ENCODE measurements at places on chromosomes 16 and 17. TPM values are rescaled to one million over a fixed set of nuclear protein-coding genes. Genes with fewer than 3 reads are reported as not detected.
A peak's percentile ranks its signal among the peaks of the same experiment; 100 is the strongest.

Gene KCNG4
- polyA plus RNA-seq = 0.05 TPM

GRCh38 chr16:58411736-58412614 is 19.7 kb downstream of the GINS3 start:
- DNase-seq = no peak

- peak; percentile 78 for DNase-seq
These were observed 111.8 kb downstream of the SMG6 start for GRCh38 chr17:2191785-2192184.

Gene ITGB4
- polyA plus RNA-seq = 10.9 TPM

Gene QPRT
- polyA plus RNA-seq = 41.9 TPM

DNA sequence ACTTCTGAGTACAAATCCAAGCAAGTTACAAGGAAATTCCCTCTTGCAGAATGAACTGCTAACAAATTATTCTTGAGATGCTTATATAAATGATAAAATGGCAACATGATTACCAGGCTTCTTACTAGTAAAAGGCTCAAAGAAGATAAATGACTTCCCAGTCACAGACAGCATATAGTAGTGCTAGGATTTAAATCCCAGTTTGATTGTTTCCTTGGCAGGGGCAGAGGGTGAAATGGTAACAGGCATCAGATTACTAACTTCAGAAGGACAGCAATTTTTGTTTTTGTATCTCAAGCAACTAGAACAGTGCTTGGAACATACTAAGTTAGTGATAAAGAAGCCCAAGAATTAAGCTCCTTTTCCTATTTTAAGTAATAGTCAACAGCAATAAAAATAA is 102.8 kb downstream of the SSH2 start:
- no peak for DNase-seq

- no peak for DNase-seq
These were observed 28.5 kb downstream of the CLEC3A start for GRCh38 chr16:78050734-78051400.

GRCh38 chr17:27525836-27526603 is 69.8 kb downstream of the KSR1 start:
- DNase-seq = no peak

DNA sequence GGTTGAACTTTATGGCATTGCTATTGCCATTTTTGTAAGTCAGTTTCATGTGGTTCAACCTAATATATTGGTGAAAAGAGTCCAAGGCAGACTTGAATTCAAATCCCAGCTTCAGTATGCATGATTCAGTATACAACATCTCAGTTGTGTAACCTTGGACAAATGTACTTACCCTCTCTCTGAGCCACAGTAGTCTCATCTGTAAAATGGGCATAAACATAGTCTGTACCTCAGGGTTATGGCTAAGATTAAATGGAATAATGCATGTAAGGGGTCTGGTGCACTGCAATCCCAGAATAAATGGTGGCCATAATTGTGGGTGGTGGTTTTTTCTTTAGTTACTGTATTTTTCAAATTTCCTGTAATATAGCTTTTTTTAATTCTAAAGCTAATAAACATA is 4.7 kb upstream of the ADAP2 start:
- no peak for DNase-seq

DNA sequence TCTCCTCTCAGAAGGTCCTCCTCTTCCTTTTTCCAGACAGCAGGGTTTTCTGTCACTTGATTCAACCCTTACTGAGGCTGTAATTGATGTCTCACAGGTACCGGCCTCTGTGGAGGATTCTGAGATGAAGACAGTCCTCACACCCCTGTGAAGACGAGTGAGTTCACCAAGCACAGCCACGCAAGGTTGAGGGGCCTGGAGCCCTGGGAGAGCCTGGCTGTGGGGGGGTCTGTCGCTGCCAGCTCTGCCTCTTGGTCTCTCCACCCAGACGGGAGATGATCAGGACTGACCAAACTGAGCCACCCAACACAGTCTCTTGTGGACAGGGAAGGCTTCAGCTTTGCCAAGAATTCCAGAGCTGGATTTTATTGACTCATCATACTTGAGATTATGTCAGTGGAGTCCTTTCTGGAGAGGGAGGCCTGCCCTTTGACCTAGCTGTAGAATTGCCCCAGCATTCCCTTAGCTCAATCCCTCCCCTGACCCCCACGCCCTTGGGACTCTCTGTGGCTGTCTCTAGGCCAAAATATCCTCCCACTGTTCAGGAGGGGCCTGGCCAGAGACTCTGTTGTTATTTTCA is 51.1 kb upstream of the CRHR1 start:
- no peak for DNase-seq

- DNase-seq = no peak
These were observed 38.5 kb upstream of the CNEP1R1 start for GRCh38 chr16:49986351-49987124.

DNA sequence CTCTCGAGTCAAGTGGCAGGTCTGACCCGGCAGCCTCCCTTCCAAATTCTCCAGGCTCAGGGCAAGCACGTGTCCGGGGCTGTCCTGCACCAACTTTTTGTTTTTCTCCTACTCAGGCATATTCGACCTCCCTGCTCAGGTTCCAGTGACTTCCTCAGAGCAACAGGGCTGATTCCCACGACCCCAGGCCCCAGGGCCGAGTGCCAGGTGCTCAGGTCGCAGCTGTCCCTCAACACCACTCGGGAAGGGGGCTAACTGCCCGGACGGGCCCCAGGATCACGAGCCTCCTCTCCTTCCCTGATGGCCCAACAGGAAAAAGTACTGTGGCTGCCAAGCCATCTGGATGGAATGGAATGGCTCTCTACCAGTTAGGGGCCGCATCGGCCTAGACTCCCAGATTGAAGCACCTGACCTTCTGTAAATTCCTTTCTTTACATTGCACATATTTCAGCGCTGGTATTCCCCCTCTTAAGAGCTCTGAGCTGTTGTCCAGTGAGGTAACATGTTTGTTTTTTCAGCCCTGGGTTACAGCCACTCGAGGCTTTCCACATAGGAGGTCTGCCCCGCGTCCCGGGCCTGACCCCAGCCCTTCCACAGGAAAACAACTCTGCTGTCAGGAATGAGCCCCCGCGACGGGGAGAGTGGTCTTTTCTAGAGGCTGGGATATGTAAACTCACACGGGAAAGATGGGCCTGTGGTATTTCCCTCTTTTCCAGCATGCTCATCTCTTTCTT is 25.0 kb downstream of the NXN start:
- peak; percentile 56 for DNase-seq

- no peak for DNase-seq
These were observed 13.6 kb downstream of the GNA13 start for GRCh38 chr17:65042946-65043345.

Gene ABAT
- polyA plus RNA-seq = 41.4 TPM

DNA sequence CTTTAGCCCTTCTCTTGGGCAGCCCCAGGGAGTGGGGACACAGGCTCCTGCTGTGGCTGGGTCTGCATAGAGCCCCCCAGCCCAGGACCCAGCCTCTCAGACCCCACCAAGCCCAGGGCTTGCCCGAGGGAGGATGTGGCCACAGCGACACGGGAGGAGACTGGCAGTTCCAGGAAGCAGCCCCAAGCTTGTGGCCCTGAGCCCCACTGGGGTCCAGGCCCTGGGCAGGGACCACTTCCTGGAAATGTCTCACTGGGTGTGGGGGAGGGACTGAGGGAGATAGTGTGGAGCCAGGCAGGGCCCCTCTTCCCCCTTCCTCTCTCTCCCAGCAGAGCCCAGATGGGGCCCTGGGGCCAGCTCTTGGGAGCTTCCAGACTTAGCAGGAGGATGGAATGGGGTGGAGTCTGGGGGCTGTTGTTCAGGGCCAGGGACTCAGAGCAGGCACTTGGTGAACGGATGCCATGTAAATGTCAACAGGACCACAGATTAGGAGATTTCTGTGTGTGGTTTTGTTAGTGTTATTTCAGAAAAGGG is 35.3 kb downstream of the ADGRG5 start:
- DNase-seq = no peak

GRCh38 chr17:13909901-13910519 is 159.3 kb upstream of the COX10 start:
- no peak for DNase-seq

GRCh38 chr16:8631373-8631772 is 9.9 kb downstream of the METTL22 start:
- DNase-seq = no peak

DNA sequence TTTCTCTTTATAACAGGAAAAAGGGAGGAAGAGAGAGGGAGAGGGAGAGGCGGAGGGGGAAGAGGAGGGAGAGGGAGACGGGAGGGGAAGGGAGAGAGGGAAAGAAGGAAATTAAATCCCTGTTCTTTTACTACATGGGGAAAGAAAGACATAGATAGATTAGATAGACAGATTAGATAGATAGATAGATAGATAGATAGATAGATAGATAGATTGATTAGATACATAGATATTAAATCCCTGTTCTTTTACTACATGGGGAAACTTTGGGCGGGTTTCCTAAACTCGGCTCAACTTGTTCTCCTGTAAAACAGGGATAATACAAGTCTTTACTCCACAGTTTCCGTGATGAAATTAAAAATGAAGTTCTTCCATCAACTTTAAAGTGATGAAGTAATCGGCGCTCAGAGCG is 661 bp downstream of the RFWD3 start:
- no peak for DNase-seq

GRCh38 chr16:709566-710499 is 4.2 kb upstream of the FBXL16 start:
- DNase-seq = no peak

Gene SULT1A1
- polyA plus RNA-seq = 36.9 TPM

Gene CLEC10A
- polyA plus RNA-seq = 3.4 TPM

Gene G6PC1
- polyA plus RNA-seq = not detected

Data from right lung (tissue), 10 donors.